ENCODE measurements at places on chromosomes 1 and 21. TPM values are rescaled to one million over a fixed set of nuclear protein-coding genes. Genes with fewer than 3 reads are reported as not detected.

C4BPA gene
- total RNA-seq: not detected

GRCh38 chr1:92992054-92992453, 30.8 kb upstream of the DIPK1A start:
- no peak for DNase-seq

- no peak for DNase-seq
Observed at GRCh38 chr1:33143698-33144097, 38.1 kb downstream of the TRIM62 start.

GRCh38 chr1:39615086-39615673, 24.3 kb downstream of the HEYL start:
- DNase-seq: no peak

DNA sequence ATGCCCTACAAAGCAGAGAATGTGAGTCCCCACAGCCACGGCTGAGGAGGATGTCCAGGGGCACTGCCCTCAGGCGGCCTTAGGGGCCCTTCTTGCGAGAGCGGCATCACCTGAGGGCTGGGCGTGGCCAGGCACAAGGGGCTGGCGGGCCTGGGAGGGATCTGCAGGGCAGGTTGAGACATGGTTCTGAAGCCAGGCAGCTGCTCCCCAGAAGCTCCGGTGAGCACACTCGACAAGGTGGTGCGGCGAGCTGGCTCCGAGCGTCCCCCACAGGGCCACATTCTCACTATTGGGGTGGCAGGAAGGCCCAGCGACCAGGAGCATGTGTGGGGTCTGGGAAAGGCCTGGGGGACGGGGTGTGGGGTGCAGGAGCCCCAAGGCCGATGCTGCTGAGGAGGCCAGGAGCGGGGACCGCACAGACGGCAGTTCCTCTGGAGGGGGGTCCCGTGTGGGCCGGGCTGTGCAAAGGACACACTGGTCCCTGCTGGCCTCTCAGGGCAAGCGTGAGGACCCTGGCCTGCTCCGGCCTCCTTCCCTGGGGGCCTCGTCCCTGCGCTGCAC, 47.2 kb downstream of the MORN1 start:
- no peak for DNase-seq

DNA sequence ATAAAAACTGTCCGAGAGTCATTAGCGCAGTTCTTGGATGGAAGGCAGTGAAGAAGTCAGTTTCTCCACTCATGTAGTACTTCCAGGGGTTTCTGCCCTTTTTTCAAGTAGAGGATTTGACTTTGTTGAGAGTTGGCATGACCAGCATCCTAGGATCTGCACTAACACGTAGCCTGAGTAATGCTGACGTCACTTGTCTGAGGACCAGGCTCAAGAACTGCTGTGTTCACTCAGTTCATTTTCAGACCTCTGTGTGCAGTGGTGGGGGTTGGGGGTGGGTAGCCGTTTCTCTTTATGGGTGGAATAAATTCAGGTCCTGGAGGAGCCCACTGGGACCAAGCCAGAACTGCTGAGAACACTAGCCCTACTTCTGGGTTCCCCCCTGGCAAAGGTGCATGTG, 53.3 kb downstream of the MRPS6 start:
- DNase-seq: no peak

- DNase-seq: no peak
Observed at GRCh38 chr21:31577271-31577670, 82.2 kb upstream of the SOD1 start.

RNU1-3 gene
- under 0.01 TPM for total RNA-seq

GRCh38 chr1:20558191-20558590, 5.8 kb downstream of the FAM43B start:
- DNase-seq: no peak

COL6A2 gene
- 373 TPM for total RNA-seq

CYP4A22 gene
- not detected for total RNA-seq

ARHGAP30 gene
- 0.07 TPM for total RNA-seq

REN gene
- total RNA-seq: 5.2 TPM

DNA sequence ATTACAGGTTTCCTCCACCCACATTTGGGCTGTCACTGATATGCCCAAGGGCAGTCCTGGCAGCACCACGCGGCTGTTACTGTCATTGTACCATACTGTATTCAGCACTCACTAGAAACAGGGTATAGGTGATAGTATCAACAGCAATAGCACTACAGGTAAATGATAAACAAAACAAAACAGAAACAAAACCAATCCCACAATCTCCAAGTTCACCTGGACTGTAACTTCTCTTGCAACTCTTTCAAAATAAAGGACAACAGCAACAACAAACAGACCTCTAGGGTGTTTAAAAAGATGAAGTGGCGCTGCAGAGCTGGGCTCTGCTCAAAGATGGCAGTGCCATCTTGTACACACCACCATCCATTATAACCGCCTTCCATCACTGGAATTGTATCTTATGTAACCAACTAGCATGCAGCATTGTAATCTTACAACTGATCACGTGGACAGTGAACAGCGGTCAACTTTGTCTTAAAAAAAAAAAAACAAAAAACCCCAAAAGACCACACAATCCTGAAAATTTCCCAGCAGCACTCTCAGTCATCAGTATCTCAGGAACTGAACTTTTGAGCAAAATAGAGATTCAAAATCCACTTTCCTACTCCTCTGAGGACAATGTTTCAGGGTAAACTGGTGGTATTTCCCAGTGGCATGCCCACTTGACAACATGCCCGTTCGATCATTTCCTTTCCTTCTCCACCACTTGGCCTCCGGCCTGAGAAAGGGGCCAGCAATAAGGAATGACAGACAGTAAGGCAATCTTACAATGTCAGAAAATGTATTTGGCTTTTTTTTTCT, 3.8 kb downstream of the IRF2BP2 start:
- DNase-seq: no peak

CELA2A gene
- total RNA-seq: not detected

NOTCH2 gene
- 136 TPM for total RNA-seq

DNA sequence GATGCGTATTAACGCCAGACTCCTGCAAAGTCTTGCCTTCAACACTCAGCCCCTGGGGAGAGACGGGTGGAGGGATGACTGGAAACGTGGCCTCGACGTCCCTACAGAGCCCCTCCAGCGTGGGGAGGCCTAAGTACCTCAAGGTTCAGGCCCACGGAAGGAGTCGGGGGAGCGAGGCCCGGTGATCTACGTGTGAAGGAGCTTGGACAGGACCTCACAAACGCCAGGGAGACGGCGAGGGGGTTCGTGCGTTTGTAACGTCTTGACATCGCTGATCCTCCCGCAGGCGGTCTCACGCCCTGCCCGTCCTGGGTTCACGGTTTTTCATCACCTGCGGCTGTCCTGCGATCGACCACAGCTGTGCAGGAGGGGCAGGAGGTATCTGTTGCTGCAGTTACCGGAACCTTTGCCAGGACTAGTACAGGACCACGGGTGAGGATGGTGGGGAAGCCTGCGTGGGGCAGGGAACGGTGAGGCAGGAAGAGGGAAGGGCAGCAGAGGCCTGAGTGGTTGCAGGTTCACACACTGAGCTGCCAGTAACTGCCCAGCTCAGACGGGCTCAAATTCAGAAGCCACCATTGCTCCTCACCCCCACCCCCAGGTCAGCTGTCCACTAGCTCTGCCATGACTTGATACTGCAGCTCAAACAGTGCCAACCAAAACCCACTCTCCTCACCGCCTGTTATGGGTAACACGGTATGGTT, 889 bp upstream of the CCNL2 start:
- no peak for DNase-seq

Data from kidney epithelial cell (primary cell).